ENCODE measurements at places on chromosomes 12 and 14.

DNA sequence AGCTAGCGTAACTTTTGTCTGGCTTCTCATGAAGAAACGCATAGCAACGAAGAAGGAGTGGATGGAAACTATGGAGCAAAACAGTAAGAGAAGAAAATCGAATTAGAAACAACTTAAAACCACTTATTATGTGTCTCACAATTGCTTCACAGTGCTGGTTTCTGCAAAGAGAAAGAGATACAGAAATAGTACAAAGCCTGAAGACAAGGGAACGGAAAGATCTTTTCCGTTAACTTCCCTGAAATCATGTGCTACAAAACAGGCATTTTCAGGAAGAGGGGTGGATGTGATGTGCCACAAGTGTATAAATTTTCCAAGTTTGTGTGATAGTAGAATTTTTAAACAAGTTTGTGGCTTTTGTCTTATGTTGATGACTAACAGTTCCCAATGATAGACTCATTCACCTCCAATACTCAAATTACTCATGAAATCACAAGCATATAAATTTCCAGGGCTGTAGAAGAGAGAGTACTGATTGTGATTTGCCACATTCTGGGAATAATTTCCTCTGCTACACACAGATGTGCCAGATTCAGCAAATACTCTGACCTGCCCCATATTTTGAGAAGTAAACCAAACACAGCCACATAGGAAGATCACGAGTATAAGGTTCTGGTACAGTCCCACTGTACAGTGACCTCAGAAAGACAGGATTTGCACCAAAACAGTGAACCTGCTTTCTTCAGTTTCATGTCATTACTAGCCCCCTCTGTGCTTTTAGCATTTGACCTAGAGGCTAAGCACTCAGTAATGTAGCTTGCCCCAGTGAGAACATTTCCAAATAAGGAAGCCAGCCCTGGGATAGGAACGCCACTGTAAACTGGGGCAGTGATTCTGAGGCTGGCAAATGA lies 41.4 kb upstream of the PPFIA2 start:
- no peak for DNase-seq

GRCh38 chr14:36617824-36618223 lies 35.4 kb upstream of the NKX2-8 start:
- DNase-seq, result peak; percentile 4

- no peak for DNase-seq
These were observed 77.8 kb downstream of the DDX51 start for GRCh38 chr12:132066345-132066685.

DNA sequence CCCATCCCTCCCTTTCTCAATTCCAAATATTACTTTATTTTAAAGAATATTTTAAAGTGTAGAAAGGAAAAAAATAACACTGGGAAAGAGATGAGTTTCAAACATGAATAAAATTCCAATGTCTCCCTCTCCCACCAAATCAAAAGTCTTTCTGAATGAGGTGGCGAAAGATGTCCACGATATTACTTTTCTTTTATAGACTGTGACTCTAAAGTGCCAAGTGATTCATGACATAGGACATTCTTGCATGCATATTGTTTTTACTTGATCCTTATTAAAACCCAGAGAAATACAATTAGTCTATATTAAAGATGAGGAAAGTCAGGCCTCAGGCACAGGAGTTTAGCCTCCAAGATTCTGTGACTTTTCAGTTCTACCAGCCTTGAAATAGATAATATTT lies 16.0 kb upstream of the LUM start:
- DNase-seq, result no peak

- peak; percentile 16 for DNase-seq
These were observed 33.7 kb upstream of the CCNT1 start for GRCh38 chr12:48750215-48750614.

DNA sequence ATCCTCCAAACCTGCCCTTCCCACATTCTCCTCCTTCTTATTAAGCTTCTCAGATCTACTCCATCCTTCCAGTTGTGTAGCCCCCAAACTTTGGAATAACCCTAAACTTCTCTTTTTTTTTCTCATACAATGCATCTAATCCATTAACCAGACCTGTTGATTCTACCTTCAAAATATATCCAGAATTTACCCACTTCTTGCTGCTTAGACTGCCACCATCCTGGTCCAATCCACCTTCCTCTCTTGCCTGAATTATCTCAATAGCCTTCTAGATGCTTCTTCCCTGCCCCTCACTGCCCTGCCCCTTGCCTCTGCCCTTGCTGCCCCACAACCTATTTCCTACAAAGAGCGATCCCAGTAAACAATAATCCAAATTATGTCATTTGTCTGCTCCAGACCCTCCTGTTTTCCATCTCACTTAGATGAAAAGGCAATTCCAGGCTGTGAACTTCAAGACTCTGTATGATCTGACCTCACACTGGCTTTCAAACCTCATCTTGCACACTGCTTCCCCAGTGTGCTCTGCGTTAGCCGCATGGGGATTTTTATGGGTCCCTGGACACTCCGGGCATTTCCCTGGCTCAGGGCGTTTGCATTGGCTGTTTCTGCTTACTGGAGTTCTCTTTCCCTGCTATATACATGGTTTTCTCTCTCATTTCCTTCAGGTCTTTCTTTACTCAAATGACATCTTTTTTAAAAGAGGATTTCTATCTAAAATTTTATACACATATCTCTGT lies 42.6 kb upstream of the HIF1A start:
- no peak for DNase-seq

- DNase-seq, result no peak
These were observed 5.6 kb downstream of the KRT76 start for GRCh38 chr12:52771505-52771904.

- peak; percentile 42 for DNase-seq
These were observed 765 bp downstream of the SCYL2 start for GRCh38 chr12:100267603-100268281.

DNA sequence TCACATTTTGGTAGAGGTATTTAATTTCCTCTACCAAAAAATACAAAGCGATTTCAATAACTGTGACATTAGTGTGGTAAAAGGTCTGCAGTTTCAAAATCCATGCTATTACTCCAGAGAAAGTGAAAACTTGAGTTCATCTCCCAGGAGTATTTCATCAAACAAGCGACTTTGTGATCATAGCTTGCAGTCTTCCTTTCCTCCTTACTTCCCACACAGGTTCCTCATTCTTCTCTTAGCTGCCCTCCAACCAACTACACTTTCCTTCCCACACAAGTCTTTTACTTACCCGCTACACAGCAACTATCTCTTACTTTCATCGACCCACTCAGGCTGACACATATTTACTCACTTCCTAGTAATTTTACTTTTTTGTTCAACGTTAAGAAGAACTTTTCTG lies 413.4 kb upstream of the USP15 start:
- no peak for DNase-seq

Measured in mammary epithelial cell (primary cell).